Activated CD4-positive, alpha-beta T cell treated with anti-CD3 and anti-CD28 coated beads for 4 hours (primary cell): ENCODE measurements at places on chromosomes 1 and 21.
A peak's percentile ranks its signal among the peaks of the same experiment; 100 is the strongest.

DNA sequence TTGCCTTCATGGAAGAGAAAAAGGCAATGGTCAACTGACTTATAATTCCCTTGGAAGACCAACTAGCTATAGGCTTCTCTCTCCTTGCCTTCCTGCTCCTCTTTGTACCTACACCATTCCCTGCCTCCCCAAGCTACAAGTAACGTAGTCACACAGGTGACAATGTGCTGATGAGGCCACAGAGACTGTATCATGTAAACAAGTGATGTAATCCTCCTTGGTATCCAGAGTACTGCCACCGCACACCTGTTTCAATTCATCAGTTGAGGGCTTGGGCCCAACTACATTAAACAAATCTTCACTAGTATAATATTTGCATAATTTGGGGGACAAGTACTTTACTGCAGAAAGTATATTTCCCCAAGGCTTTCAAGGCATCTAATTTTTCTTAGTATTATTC, 76.4 kb upstream of the SCYL3 start:
- DNase-seq: no peak

DNA sequence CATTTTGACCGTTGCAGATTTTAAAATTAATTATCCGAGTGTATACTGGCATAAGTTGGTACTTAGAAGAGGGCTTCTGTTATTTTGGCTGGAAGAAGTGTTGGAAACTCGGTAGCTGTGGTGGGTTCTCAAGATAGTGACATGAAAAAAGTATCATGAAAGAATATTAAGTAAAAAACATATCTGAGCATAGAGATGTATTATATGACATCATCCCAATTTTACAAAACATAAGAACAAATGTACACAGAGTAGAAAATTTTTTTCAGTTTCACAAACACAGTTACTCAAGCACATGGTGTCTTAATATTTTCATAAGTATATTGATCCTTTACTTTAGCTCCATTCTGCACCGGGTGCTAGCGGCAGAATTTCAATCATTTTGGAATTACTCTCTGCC, 684 bp downstream of the IFI16 start:
- no peak for DNase-seq

GRCh38 chr1:37146071-37146470, 111.8 kb upstream of the GRIK3 start:
- DNase-seq: no peak

- DNase-seq: no peak
Observed at GRCh38 chr1:64984737-64985136, 18.4 kb upstream of the JAK1 start.

GRCh38 chr1:31989964-31990363, 23.7 kb upstream of the KHDRBS1 start:
- DNase-seq: no peak

GRCh38 chr1:81617308-81617967, 183.3 kb upstream of the ADGRL2 start:
- DNase-seq: no peak

GRCh38 chr1:184222652-184223052, 164.2 kb upstream of the C1orf21 start:
- DNase-seq: peak; percentile 12

DNA sequence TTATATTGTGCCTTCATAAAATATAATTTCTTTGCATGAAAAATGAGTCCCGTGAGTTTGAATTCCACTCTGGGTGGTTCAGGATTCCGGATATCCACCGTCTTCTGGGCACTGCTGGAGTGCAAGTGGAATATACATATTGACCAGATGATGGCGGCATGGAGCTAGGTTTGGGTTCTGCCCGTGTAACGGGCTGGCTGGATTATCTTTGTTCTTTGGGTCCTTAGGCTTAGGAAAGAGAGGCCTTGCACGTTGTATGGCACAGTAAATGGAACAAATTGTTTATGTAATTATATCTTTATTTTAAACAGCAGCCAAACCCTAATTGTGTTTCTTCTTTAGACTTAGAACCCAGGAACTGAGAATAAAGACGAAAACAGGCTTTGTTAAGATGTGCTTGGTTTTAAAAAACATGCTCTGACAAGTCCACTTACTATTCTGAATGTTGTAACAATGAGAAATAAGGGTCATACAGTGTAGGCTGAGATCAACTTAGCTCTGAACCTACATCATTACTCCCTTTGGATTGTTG, 13.5 kb upstream of the ACBD6 start:
- DNase-seq: peak; percentile 57

DNA sequence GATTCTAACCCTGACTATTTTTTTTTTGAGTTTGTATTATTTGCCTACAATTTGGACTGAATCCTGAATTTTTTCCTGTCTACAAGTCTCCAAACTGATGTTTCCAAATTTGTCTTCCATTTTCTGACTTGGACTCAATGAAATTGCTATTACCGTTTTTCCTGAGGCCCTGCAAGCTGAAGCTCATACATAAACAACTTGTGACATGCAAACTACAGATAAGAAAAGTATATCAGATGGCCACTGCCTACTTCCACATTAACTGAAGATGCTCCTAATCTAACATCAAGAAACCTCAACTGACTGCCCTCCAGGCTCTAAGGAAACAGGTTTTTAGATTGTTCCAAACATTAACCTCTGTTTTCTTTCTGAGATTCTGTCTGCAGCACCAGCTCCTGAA, 51.1 kb upstream of the KLHDC7A start:
- no peak for DNase-seq

DNA sequence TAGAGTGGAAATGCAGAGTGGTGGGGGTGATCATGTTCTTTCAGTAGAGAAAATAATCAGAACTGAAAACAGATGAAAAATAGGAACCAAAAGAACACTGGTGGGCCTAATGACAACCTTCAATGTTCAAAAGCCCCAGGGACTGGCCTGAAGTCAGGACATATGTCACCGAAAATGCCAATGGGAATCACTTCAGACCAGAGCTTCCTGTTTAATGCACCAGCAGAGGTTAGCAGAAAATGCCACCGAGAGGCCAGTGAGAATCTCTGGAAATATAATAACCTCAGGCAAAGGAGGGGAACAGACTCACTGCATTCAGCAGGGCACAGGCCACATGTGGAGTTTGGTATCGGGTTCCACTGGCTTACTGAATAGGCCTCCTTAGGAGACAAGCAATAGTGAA, 15.9 kb upstream of the CD58 start:
- no peak for DNase-seq
